Naive thymus-derived CD4-positive, alpha-beta T cell (primary cell): ENCODE measurements at places on chromosomes 5 and 9. TPM values are rescaled to one million over a fixed set of nuclear protein-coding genes. Genes with fewer than 3 reads are reported as not detected.

CARTPT gene
- not detected for total RNA-seq

SPOUT1 gene
- total RNA-seq = 53.7 TPM

DNA sequence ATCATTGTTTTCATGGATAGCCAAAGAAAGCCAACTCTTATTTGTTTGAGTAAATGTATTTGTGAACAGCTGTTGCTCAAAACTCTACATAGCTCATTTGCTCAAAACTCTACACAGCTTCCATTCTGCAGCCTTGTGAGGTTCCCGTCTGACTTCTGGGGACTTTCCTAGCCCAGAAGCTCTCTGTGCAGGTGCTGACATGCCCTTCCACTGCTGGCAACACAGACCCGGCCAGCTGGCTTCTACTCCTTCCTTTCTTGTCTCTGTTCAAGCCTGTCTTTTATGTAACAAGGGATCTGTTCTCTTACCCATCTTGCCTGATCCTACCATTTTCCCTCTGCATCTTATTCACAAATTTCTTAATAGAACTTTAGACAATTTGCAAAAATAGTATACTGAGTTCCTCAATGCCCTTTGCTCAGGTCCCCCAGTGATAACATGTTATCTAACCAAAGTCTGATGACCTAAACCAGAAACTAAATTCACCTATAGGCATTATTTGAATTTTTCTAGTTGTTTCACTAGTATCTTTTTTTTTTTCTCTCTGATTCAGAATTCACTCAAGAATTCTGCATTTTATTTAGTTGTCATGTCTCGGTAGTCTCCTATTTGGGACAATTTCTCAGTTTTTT, 556.5 kb upstream of the SEMA6A start:
- no peaks in the 10 kb centered on the region for H3K4me1 ChIP-seq
- H3K27ac ChIP-seq = no peak overlapping the region
- no peak for DNase-seq
- no peaks in the 10 kb centered on the region for H3K27me3 ChIP-seq
- no peak overlapping the region for H3K4me3 ChIP-seq

DNA sequence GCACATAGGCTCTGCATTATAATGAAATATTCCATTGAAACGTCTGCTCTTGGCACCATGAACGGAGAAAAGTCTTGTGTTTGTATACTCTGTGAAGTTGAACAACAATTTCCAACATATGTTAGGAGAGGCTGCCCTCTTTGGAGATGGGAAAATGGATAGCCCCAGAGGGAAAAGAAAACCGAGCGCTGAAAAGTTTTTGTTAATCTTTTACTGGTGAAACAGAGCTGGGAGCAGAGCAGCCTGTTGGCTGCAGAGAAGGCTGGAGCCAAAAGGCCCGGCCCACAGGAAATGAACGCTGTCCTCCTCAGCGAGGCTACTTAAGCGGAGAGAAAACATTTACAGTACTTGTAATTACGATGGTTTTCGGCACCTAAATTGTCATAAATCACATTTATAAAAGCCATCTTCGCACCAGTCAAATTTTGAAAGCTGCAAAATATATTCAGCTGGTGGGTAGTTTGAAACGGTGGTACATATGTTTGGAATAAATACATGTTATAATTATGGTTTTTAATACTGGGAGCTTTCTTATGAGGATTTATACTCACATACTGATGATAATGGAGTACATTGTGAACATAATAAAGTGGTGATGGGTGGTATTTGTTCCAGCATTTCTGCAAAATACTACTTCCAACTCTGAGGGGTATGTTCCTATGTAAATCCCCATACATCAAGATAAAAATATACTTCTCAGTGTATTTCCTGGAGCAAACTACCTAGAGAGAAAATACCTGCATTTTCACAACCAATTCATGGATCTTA, 129.6 kb upstream of the CNTLN start:
- no peak overlapping the region for H3K4me3 ChIP-seq
- H3K27ac ChIP-seq = no peak overlapping the region
- H3K27me3 ChIP-seq = no peaks in the 10 kb centered on the region
- H3K36me3 ChIP-seq = no peaks in the 10 kb centered on the region

GRCh38 chr5:45385321-45386058, 310.7 kb downstream of the HCN1 start:
- no peak overlapping the region for H3K27ac ChIP-seq
- no peak for DNase-seq
- no peaks in the 10 kb centered on the region for H3K36me3 ChIP-seq
- no peak overlapping the region for H3K4me3 ChIP-seq
- H3K4me1 ChIP-seq = no peaks in the 10 kb centered on the region
- H3K27me3 ChIP-seq = no peaks in the 10 kb centered on the region

GRCh38 chr5:34857161-34857560, 18.2 kb downstream of the TTC23L start:
- no peak overlapping the region for H3K4me3 ChIP-seq
- no peaks in the 10 kb centered on the region for H3K4me1 ChIP-seq
- H3K36me3 ChIP-seq = no peaks in the 10 kb centered on the region
- no peak overlapping the region for H3K27ac ChIP-seq
- no peak for DNase-seq

GRCh38 chr9:112601636-112602035, 115.0 kb downstream of the KIAA1958 start:
- DNase-seq = no peak
- H3K4me1 ChIP-seq = no peaks in the 10 kb centered on the region
- no peaks in the 10 kb centered on the region for H3K27me3 ChIP-seq
- no peak overlapping the region for H3K27ac ChIP-seq
- no peaks in the 10 kb centered on the region for H3K36me3 ChIP-seq

PLPP7 gene
- total RNA-seq = 0.24 TPM

- no peaks in the 10 kb centered on the region for H3K4me1 ChIP-seq
- H3K27ac ChIP-seq = no peak overlapping the region
- no peaks in the 10 kb centered on the region for H3K36me3 ChIP-seq
- no peaks in the 10 kb centered on the region for H3K27me3 ChIP-seq
Measured at GRCh38 chr9:124267271-124267807, 9.6 kb downstream of the NEK6 start.

DNA sequence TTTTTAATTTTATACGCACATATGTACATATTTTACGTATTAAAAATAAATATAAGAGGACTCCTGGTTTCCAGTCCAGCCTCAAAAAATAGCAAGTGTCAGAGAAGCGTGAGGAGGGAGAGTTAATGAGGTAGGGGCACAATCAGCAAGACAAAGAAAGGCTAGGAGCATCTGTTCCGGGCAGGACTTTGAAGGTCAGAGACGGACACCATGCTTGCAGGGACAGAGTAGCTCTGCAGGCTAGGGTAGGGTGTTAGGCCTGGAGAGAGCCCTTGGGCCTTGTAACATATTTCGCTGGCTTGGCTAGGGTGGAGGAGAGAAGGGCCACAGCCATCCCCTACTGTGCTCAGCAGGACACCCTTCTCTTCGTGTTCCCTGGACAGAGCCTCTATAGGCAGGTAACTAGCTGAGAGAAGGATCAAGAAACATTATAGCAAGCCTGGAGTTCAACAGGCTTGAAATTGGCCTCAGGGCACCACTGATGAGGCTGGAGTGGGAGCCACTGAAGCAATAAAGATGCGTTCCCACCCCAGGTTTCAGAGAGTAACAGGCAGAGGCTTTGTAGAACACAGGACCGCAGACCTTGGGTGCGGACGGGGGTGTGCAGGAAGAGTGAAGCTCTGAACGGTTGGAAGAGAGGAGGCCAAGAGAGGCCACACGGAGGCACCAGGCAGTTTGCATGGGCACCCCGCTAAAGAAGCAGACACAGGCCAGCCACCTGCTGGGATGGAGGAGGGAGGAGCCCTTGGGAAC, 9.7 kb upstream of the IPPK start:
- no peaks in the 10 kb centered on the region for H3K36me3 ChIP-seq
- H3K4me1 ChIP-seq = no peaks in the 10 kb centered on the region
- no peak overlapping the region for H3K4me3 ChIP-seq
- no peak overlapping the region for H3K27ac ChIP-seq
- no peaks in the 10 kb centered on the region for H3K27me3 ChIP-seq

- no peak overlapping the region for H3K4me3 ChIP-seq
- H3K27ac ChIP-seq = no peak overlapping the region
- no peak for DNase-seq
Measured at GRCh38 chr9:89120704-89121103, 57.9 kb downstream of the SHC3 start.

SPATA31E1 gene
- not detected for total RNA-seq

OR13C8 gene
- not detected for total RNA-seq

PCDHGB2 gene
- total RNA-seq = 0.24 TPM

CTNND2 gene
- total RNA-seq = not detected in 2 replicates

- peaks cover 60% of the 10 kb centered on the region for H3K4me1 ChIP-seq
- peak; percentile 46 for DNase-seq
- no peaks in the 10 kb centered on the region for H3K27me3 ChIP-seq
- H3K36me3 ChIP-seq = peaks cover 4% of the 10 kb centered on the region
Measured at GRCh38 chr5:112921026-112921832, 798 bp downstream of the REEP5 start.

APBA1 gene
- 0.98 TPM for total RNA-seq

GRCh38 chr5:111703662-111704061, 53.3 kb downstream of the NREP start:
- H3K27ac ChIP-seq = no peak overlapping the region
- no peak for DNase-seq
- H3K27me3 ChIP-seq = no peaks in the 10 kb centered on the region
- H3K4me3 ChIP-seq = no peak overlapping the region
- H3K36me3 ChIP-seq = no peaks in the 10 kb centered on the region

GRCh38 chr5:125411744-125412560, 665.5 kb upstream of the ZNF608 start:
- no peak overlapping the region for H3K4me3 ChIP-seq
- H3K27me3 ChIP-seq = no peaks in the 10 kb centered on the region
- no peaks in the 10 kb centered on the region for H3K4me1 ChIP-seq
- H3K27ac ChIP-seq = no peak overlapping the region
- DNase-seq = no peak

DNA sequence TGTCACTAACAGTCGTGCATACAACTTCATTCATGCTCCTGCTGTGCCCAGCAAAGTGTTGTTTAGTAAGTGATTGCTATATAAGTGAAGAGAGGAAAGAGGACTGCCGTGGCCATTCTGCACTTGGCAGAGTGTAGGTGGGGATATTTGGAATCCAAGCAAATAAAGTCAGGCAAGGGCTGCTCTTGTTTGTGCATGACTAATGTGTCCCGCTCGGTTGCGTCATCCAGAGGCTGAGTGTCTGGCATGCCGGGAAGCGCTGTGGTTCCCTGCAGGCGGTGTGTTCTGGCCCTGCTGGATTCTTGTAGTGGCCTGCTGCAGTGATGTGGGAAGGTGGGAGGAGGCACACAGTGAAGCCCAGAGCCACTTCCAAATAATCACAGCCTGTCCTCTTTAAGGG, 136.9 kb upstream of the ANKH start:
- no peak overlapping the region for H3K4me3 ChIP-seq
- H3K4me1 ChIP-seq = no peaks in the 10 kb centered on the region
- no peaks in the 10 kb centered on the region for H3K36me3 ChIP-seq
- no peak for DNase-seq
- no peaks in the 10 kb centered on the region for H3K27me3 ChIP-seq
- no peak overlapping the region for H3K27ac ChIP-seq

DNA sequence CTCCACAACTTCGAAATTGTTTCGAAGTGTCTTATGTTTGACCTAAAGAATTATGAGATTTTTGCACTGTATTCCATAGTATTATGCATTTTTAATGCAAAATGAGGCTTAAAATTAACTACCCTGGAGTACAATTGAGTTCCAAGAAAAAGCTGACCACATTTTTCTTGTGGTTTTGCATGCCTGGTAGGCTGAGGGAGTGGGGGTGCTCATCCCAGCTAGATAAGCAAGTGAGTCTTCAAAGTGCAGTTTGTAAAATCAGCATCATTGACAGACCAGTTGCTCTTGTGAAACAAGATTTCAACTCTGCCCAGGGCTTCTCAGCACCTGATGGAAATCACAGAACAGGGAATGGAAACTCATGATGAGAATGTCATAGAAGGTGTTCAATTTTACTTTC, 17.0 kb upstream of the NDUFS4 start:
- H3K27me3 ChIP-seq = no peaks in the 10 kb centered on the region
- no peak overlapping the region for H3K4me3 ChIP-seq
- H3K4me1 ChIP-seq = no peaks in the 10 kb centered on the region
- DNase-seq = no peak

DNA sequence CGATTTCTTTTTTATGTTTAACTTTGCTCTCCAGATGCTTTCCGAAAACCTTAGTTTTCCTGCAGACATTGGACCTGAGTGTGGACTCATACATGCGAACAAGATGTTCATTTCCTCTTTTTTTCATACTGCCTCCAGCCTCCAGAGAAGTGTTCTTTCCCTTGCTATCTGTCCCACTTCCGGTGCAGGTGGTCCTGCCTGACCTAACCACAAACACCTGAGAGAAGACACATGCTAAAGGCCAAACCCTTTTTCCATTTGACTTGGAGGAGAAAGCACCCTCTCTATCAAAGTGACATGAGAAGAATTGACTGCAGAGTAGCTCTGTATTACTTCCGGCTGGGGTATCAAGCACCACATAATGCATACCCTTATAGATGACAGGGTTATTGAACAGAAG, 334.0 kb downstream of the ARHGEF28 start:
- no peak overlapping the region for H3K27ac ChIP-seq
- no peak for DNase-seq
- H3K36me3 ChIP-seq = no peaks in the 10 kb centered on the region
- H3K4me3 ChIP-seq = no peak overlapping the region

PLCXD3 gene
- not detected for total RNA-seq

DNA sequence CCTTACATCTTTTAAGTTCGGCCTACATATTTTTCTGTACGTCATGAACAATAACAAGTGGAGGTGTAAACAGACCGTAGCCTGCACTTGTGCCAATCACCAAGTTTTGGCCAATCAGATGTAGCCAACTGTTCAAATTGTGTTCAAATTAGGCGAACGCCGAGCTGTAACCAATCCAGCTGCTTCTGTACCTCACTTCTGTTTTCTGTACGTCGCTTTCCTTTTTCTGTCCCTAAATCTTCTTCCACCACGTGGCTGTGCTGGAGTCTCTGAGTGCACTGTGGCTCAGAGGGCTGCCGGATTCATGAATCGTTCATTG, 26.4 kb downstream of the TRIM14 start:
- no peaks in the 10 kb centered on the region for H3K27me3 ChIP-seq
- no peak for DNase-seq
- no peak overlapping the region for H3K27ac ChIP-seq
- no peak overlapping the region for H3K4me3 ChIP-seq

GRCh38 chr9:82565188-82565969, 497.6 kb downstream of the RASEF start:
- no peak for DNase-seq
- no peaks in the 10 kb centered on the region for H3K27me3 ChIP-seq
- no peaks in the 10 kb centered on the region for H3K36me3 ChIP-seq
- H3K27ac ChIP-seq = no peak overlapping the region
- H3K4me1 ChIP-seq = no peaks in the 10 kb centered on the region

- no peaks in the 10 kb centered on the region for H3K36me3 ChIP-seq
- H3K4me1 ChIP-seq = no peaks in the 10 kb centered on the region
- H3K27ac ChIP-seq = no peak overlapping the region
- no peak overlapping the region for H3K4me3 ChIP-seq
Measured at GRCh38 chr5:156460471-156460870, 133.5 kb downstream of the SGCD start.

RNF183 gene
- not detected for total RNA-seq

TRAF1 gene
- 95.5 and 98.2 TPM in 2 replicates for total RNA-seq
